Activated CD4-positive, alpha-beta T cell treated with anti-CD3 and anti-CD28 coated beads, Interleukin-10, Interleukin-2, amounts not matched to agents 100 ng/mL and 50 ng/mL, durations not matched to agents 16 hours and 8 hours (primary cell): ENCODE measurements at places on chromosomes 3 and 15.

- DNase-seq: peak; percentile 76
These were observed 1.8 kb upstream of the ZMYND10 start for GRCh38 chr3:50347187-50347813.

- DNase-seq: no peak
These were observed 26.6 kb downstream of the DIPK2A start for GRCh38 chr3:143998266-143998665.

- no peak for DNase-seq
These were observed 801.7 kb downstream of the DIPK2A start for GRCh38 chr3:144773350-144773749.

DNA sequence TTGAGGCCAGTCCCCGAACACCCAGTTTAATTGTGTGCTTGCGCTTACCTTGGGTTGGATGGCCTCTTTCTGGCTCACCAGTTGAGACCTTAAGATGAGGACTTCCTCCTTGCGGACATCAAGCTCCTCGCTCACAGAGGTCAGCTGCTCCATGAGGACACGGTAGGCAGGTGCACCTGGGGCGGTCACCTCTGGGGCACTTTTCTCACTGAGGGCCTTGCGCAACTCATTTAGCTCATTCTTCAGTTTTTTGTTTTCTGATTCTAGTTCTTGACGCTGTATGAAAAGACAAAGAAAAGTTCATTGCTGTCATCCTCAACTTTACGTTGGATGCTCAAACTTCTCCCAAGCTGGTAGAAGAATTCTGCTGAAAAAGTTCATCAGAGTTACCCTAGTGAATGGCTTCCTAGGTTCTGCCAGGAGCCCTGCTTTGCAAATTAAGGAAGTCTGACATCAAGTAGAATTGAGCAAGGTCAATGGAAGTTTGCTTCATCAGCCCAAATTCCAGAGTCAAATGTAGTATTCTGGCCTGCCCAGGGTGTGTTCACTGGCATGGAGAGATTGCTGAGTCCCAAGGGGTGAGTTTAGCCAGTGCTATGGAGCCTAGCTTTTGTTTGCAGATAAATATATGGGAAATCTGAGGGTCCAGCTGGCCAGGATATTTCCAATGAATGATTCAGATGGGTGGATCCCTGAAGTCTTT, 55.8 kb upstream of the MYO5C start:
- no peak for DNase-seq

DNA sequence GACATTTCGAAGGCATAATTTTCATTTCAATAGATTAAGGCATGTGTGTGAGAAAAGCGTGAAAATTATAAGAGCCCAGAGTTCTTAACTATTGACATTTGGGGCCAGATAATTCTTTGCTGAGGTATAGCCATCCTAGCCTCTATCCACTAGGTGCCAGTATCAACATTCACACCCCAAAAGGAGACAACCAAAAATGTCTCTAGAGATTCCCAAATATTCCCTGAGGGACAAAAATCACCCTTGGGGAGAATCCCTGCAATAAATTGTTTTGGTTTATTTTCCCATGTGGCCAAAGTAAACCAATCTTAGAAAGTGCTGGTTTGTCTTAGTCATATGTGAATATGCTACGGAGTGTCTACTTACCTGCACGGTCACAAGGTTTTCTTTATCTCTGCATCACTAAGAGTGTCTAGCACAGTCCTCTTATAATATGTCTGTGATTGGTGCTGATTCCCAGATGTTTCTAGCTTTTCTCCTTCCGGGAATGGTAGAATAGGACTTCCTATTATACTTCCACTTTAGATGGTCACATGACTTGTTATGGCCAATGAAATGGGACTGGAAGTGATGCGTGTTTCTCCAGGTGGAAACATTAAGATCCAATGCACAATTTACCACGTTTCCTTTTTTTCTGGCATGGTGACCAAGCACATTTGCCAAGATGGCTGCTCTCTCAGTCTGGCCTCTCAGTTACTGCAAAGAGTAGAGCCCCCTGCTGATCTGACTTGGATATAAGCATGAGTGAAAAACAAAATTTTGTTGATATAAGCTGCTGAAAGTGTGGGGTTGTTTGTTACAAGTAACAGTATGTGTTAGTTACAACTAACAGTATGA, 8.0 kb upstream of the KBTBD8 start:
- no peak for DNase-seq
